H9 (cell line): ENCODE measurements at places on chromosomes 6 and 20. TPM values are rescaled to one million over a fixed set of nuclear protein-coding genes. Genes with fewer than 3 reads are reported as not detected.

DNA sequence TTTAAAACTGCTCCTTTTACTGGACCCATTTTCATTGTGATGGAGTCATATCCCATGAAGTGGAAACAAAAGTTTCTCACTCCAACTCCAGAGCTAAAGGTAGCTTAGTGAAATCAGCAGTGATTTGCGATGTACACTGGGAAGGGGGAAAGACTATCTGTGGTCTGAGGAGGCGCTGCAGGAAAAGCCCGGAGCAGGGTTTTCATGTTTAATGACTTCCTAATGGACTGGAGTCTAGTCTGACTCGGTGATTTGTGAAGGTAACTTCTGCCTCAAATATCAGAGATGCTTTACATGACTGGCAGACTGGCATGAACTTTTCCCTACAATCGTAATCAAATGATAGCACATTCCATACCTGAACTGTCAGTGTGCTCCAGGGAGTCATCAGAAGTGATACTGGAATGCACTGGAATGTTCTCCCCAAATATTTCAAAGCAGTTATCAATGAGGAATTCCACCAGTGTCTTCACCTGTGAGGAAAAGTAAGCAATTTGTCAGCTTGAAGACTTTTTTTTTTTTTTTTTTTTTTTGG lies 7.0 kb downstream of the TAGAP start:
- no peaks in the 10 kb centered on the region for H3K27me3 ChIP-seq
- H3K4me3 ChIP-seq, result no peak overlapping the region
- no peaks in the 10 kb centered on the region for H3K4me1 ChIP-seq

DNA sequence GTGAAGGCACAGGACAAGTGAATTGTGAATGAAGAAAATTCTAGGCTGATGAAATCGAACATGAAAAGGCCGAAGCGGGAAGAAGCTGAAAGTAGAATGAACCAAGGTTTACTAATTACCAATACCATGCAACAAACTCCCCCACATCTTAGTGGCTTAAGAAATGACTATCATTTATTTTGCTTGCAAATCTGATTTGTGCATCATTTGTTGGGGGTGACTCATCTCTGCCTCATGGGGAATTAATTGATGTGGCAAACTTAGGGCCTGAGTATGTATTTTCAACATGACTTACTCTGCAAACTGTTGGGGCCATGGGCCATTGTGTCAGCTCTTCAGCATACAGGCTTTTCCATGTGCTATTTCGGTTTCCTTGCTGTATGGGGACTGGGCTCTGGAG lies 26.8 kb downstream of the PPP1R14C start:
- no peak overlapping the region for H3K27ac ChIP-seq
- H3K27me3 ChIP-seq, result no peaks in the 10 kb centered on the region
- no peaks in the 10 kb centered on the region; the same call in 1 of the 2 replicates for H3K4me1 ChIP-seq
- DNase-seq, result no peak
- no peaks in the 10 kb centered on the region; the same call in 2 of the 3 replicates for H3K36me3 ChIP-seq

- H3K4me1 ChIP-seq, result no peaks in the 10 kb centered on the region
- H3K27me3 ChIP-seq, result no peaks in the 10 kb centered on the region
- no peak overlapping the region for H3K27ac ChIP-seq
Measured at GRCh38 chr6:66865771-66866170, 1158.7 kb upstream of the EYS start.

- DNase-seq, result no peak
- peaks cover 7% of the 10 kb centered on the region; the same call in 1 of the 2 replicates for H3K27me3 ChIP-seq
- no peak overlapping the region for H3K27ac ChIP-seq
- H3K36me3 ChIP-seq, result peaks cover 13% of the 10 kb centered on the region
- H3K4me1 ChIP-seq, result no peaks in the 10 kb centered on the region
Measured at GRCh38 chr20:59940956-59941294, 736 bp downstream of the FAM217B start.

- H3K36me3 ChIP-seq, result no peaks in the 10 kb centered on the region
- H3K4me1 ChIP-seq, result no peaks in the 10 kb centered on the region; the same call in 1 of the 2 replicates
- no peak overlapping the region for H3K4me3 ChIP-seq
- no peak overlapping the region for H3K27ac ChIP-seq
- no peaks in the 10 kb centered on the region for H3K27me3 ChIP-seq
Measured at GRCh38 chr6:137846772-137847313, 20.2 kb upstream of the TNFAIP3 start.

The RPS6KA2 gene
- total RNA-seq, result 10.4 and 12.3 TPM in 2 replicates

The TGM3 gene
- total RNA-seq, result not detected in 2 replicates
